ENCODE measurements at places on chromosomes 1 and 21.

GRCh38 chr1:10943991-10944730 is 68.3 kb upstream of the TARDBP start:
- no peak for DNase-seq

GRCh38 chr1:106975944-106976343 is 80.5 kb upstream of the PRMT6 start:
- DNase-seq = no peak

DNA sequence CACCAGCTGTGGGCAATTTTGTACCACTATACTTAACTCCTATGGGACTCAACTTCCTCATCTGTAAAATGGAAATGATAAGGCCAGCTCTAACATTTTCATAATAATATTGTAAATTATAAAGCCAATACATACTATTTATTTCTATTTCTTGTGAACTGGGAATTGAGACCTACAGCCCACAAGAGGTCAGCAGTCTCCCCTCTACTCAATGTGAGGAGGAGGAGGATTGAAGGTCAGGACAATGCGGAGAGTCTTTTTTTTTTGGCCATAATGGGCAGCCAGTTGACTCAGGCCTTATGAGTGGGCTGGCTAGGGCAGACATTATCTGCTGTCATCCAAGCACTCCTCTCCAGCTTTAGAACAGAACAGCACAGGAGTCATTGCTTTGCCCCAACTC is 90.5 kb downstream of the NUF2 start:
- no peak for DNase-seq

DNA sequence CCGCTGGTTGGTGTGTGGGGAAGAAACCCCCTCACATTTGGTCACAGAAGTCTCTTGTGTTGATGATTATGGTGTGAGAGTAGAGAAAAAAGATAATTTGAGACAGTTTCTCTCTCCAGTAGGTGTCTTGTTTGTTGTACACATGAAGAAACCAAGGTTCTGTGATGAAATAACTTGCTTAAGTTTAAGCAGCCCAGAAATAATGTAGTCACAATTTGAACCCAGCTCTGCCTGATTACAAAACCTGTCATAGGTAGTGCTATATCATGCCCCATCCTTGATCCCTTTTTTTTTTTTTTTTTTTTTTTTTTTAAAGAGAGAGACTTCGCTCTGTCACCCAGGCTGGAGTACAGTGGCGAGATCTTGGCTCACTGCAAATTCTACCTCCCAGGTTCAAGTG is 4.9 kb downstream of the MFN2 start:
- no peak for DNase-seq

DNA sequence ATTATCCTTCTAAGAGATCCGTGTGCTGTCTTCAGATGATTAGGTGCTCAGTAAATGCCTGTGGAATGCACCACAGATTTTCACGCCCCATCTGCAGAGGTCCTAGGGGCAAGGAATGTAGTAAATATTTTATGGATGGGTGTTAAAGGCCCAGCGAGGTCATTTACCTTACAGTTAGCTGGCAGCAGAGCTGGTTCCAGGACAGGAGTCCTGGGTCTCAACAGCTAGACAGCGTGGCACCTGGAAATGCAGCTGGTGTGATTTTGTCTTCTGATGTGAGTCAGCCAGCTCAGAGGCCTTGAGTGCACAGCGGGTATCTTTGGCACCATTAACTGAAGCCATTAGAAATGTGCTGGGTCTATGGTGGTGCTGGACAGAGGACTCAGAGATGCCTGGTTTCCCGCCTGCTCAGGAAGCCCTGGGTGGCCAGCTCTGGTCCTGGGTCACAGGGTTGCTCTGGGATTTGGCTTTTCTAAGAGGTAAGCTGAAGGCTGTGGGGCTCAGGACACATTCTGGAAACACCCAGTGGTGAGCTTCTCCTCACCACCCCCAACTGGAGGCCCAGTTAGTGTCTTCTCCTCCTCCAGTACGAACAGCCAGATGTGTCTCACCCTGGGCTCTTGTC is 65.5 kb downstream of the DDX20 start:
- DNase-seq = no peak

DNA sequence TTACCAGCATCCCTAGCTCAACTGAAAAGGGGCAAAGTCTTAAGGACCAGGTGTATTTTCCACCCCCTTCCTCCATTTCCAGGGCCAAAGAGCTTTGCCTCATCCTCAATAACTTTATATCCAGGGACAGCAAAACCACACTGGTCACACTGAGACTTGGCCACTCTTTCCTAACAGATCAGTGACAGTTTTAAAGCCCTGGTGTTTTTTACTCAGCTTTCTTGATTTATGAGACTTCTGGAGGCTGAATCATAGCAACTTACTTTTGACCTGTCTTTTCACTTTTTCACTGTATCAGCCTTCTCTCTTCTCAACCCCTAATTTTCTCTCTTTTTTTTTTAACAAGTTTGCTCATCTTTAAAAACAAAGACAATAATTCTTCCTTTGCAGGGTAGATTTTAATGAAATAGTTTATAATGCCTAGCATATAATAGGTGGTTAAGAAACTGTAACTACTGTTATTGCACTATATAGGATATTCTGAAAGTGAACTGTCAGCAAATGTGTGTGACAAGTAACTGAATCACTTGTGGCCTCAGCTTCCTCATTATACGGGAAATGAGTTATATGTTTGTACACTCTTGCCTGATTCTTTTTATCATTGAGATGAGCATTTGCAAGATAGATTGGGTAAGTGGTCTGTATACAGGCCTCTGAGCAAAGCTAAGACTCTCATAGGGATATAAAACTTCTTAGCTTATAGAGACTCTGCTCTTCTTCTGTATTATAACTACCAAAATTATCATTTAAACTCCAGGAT is 19.7 kb upstream of the DYNLT5 start:
- DNase-seq = no peak

DNA sequence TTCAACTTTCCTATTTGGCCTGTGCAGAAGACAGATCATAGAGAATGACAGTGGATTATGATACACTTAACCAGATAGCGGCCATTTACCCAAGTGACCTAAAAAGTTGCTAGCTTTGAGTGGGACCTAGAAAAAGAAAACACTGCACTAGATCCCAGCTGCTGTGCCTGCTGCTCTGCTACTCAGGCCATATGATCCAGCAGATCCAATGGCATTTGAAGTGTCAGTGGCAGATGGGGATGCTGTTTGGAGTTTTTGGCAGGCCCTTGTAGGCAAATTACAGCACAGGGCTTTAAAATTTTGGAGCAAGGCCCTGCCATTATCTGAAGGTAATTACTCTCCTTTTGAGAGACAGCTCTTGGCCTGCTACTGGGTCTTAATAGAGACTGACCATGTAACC is 74.0 kb upstream of the KCNE2 start:
- DNase-seq = no peak

DNA sequence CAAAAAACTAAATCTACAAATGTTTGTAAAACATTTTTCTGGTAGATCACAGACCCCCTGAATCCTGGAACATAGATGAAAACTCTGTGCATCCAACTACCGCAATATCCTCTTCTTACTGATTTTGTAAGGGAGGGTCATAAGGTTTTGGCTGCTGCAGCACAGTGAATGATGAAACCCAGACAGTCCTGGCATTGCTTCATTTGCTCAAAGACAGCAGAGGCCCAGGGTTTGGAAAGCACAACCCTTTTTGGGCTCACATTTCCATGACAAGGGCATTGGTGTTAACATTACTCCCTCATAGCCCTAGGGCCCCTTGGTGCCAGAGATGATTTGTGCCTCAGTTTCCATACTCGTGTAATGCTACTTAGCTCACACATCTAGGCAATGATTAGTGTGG is 51.2 kb downstream of the PLXNA2 start:
- no peak for DNase-seq

- DNase-seq = no peak
Observed at GRCh38 chr21:46532080-46532479, 72.8 kb downstream of the S100B start.

GRCh38 chr1:201341377-201341776 is 36.1 kb downstream of the TNNT2 start:
- no peak for DNase-seq

DNA sequence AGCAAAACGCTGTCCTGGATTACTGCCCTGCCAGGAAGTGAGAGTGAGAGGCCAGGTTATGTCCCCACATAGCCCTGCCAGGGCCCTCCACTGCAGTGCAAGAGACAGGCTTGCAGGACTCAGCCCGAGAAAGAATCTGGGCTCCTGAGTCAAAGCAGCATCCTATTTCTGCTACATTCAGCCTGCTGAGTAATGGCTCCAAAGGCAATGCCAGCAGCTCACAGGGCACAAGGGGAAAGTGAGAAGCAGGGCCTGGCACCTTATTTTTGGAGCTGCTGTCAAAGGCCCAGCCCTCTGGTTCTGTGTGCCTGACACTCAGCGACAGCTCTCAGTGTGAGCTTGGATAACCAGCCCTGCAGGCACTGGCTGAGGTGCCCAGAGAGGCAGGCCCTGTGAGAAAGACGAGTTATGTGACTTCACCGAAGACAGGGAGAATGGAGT is 83.9 kb downstream of the DTL start:
- DNase-seq = no peak

- DNase-seq = no peak
Observed at GRCh38 chr1:157135646-157136045, 2.5 kb downstream of the ETV3 start.
